ENCODE measurements at places on chromosomes 3 and 15. TPM values are rescaled to one million over a fixed set of nuclear protein-coding genes. Genes with fewer than 3 reads are reported as not detected.

GRCh38 chr3:127799476-127800222 lies 22.7 kb downstream of the MGLL start:
- DNase-seq: no peak

DNA sequence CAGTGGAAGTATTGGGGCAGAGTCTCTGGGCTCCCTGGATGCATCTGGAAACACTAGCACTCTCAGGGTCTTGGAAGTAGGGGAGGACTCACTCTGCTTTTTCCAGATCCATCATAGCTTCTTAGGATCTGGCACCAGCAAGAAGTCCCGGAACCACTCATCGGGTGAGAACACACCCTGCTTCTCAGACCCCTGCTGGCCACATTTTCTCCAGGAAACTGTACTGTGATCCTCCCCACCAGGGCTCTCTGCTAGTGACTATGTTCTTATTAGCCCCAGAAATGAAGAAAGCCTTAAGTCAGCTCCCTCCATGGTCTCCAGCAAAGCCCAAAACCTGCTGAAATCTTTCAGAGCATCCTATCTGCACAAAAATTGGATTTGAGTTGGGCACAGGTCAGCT lies 197.3 kb upstream of the GADL1 start:
- DNase-seq: no peak

- DNase-seq: no peak
Observed at GRCh38 chr3:43872301-43872700, 181.6 kb downstream of the ABHD5 start.

Gene MYH15
- total RNA-seq: 0.15 TPM

DNA sequence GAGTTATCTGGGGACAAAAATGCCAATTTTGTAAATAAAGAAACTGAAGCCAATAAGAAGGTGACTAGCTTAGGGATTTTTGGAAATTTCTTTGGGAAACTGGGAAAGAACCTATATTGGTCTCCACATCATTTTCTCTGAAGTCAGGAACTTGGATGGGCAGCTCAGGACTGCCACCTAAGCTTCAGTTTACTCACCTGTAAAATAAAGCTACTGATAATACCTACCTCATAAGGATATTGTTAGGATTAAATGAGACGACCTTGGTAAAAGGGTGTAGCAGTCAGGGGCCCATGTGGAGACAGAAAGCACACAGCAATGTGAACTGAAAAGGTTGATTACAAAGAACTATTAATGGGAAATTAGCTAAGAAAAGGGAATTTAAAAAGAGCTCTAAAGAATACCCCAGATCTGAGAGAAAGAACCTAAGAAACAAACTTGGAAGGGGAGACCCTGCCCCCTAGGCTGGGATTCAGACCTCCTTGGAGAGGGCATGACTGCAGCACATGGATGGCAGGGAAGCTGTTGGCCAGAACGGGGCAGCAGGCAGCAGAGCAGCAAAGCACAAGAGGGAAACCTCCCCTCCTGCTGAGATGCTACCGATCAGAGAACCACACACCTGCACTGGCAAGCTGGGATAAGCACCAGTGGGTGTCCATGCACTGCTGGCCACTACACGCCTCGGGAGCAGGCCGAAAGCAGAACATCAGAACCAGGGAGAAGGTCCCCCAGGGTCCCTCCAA lies 83.7 kb upstream of the THBS1 start:
- no peak for DNase-seq

DNA sequence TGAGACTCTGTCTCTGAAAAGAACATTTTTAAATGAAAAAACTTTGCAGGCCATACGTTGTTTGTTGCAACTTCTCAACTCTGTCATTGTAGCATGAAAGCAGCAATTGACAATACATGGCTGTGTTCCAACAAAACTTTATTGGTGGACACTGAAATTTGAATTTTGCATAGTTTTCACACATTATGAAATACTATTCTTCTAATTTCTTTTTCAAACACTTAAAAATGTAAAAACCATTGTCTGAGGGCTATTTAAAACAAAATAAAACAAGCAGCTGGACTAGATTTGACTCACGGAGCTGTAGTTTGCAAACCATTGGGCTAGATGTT lies 18.5 kb upstream of the CSTA start:
- no peak for DNase-seq

Gene PPP1R14D
- not detected for total RNA-seq

GRCh38 chr3:185470323-185470722 lies 28.5 kb downstream of the TMEM41A start:
- DNase-seq: peak; percentile 59

GRCh38 chr3:45507820-45508317 lies 86.7 kb upstream of the LIMD1 start:
- DNase-seq: peak; percentile 70

DNA sequence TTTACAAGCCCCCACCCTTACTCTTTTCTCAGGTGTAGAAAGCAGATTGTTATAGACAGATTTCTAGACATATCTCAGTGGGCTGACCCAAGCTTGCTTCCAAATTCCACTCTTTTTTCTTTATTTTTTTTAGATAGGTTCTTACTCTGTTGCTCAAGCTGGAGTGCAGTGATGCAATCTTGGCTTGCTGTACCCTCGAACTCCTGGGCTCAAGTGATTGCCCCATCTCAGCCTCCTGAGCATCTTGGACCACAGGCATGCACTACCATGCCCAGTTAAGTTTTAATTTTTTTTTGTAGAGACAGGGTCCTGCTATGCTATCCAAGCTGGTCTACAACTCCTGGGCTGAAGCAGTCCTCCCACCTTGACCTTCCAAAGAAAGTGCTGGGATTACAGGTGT lies 53.5 kb upstream of the ADAMTS9 start:
- no peak for DNase-seq

GRCh38 chr3:112497897-112498548 lies 1.2 kb downstream of the BTLA start:
- no peak for DNase-seq

- DNase-seq: no peak
Observed at GRCh38 chr3:38471260-38471857, 17.7 kb downstream of the ACVR2B start.

- peak; percentile 83 for DNase-seq
Observed at GRCh38 chr15:88911766-88912118, 1.4 kb downstream of the MFGE8 start.

DNA sequence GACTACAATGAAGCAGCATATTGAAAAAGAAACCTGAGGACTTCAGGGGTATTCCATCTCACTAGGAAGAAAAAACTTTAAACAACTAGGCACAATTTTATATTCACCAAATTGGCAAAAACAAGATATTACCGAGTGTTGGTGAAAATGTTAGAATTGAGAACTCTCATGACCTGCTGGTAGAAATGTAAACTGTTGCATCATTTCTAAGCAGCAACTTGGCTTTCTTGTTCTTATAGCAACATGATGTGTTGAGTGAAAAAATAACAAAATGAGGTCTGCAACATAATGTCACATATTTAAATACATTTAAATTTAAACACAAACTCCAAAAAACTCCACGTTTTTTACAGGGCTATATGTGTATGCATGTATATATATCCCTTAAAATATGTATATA lies 59.0 kb upstream of the SPPL2A start:
- DNase-seq: no peak

DNA sequence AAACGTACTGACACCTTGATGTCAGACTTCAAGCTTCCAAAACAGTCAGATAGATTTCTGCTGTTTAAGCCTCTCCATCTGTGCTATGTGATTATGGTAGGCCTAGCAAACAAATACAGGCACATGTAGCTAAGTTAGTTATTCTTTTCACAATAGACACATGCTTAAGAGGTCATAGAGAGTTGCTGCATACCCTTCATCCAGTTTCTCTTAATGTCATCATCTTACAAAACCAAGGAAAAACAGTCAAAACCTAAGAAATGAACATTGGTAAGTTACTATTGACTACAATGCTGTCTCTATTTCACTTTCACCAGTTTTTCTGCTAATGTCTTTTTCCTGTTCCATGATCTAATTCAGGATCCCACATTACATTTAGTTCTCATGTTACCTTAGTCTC lies 946.8 kb downstream of the TUSC7 start:
- no peak for DNase-seq

DNA sequence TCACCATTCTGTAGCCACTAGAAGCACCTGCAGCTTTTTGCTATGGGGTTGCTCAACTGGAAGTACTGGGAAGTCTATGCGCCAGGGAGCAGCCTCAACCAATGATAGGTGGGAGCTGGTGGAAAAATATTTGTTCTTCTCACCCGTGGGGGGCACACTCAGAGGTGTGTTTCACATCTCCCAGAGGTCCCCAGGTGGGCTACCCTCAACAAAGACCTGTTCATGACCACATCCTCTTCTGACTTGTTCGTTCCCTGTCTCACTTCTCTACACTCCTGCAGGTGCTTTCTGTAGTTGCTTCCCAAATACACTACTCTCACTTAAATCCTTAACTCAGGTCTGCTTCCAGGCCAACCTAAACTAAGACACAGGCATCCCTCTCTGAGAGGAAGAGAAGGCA lies 3.6 kb downstream of the CAMP start:
- no peak for DNase-seq

Gene SAMD7
- not detected for total RNA-seq

DNA sequence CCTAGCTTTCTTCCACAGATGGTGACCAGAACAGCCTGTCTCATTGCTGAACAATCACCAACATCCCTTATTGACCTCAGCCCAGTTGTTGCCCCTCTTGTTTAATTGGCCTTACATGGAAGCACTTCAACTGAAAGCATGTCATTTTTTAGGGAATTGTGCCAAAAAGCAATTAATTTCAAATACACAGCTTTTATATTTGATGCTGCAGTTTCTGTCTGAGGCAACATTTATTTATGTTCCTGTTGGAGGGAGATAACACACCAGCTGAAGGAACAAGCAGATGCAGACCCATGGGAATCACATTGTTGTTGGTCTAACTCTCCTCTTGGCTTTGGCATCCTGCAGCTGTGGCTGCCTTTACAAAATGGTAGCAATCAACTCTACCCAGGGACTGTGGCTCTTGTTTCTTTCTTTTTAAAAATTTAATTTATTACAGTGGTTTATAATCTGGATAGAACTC lies 498.1 kb upstream of the RGMA start:
- no peak for DNase-seq

- no peak for DNase-seq
Observed at GRCh38 chr3:61454801-61455200, 106.6 kb upstream of the PTPRG start.
